Effector CD4-positive, alpha-beta T cell (primary cell): ENCODE measurements at places on chromosomes 13 and 19.
A peak's percentile ranks its signal among the peaks of the same experiment; 100 is the strongest.

- DNase-seq, result no peak
Observed at GRCh38 chr13:55576389-55576788, 1564.3 kb upstream of the PRR20A start.

DNA sequence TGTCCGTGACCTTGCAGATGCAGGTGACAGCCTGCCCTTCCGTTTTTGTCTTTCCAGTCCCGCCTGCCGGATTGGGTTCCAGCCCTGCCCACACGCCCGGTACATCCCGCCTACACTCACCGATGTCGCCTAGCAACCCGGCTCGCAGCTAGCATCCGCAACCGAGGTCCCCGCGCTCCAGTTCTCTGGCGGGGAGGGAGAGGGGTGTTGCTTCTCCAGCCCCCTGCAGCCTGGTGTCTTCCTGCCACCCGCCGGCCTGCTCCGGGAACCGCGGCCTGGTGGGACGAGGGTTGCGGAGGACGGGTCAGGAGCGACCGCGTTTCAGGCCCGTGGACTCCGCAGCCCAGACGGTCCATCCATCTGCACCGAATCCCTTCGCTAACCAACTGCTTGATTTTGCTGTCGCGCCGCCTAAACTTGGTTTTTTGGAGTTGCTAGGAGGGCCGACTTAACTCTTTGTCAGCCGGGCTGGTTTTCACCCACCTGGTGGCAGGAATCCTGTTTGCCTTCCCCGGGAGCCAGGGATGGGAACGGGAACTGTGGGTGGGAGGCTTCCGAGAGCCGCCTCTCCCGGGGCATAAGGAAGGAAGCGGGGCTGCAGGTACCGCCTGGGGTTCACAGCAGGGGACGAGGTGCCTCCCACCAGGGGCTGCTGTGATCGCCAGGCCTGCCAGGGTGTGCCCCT lies 15.4 kb upstream of the MATK start:
- peak; percentile 37 for DNase-seq

- DNase-seq, result no peak
Observed at GRCh38 chr13:112859128-112859816, 109.7 kb upstream of the MCF2L start.

DNA sequence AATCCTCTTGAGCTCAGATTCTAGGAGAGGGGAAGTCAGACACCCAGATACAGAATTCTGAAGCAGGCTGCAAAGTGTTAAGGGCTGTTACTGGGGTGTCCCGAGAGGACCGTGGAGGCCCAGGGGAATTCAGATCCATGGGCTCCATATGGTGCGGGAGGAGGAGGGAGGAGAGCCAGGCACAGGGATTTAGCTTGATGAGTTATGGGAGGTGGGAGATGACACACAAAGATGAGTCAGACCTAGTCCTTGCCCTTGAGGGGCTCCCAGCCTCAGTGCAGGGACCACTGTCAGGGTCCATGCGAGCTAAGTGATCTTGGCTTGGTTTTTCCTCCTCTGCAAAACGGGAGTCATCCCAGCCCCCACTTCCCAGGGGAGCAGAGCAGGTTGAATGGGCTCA lies 14.4 kb upstream of the GIPR start:
- no peak for DNase-seq

GRCh38 chr13:106354961-106355360 lies 180.5 kb downstream of the EFNB2 start:
- no peak for DNase-seq

DNA sequence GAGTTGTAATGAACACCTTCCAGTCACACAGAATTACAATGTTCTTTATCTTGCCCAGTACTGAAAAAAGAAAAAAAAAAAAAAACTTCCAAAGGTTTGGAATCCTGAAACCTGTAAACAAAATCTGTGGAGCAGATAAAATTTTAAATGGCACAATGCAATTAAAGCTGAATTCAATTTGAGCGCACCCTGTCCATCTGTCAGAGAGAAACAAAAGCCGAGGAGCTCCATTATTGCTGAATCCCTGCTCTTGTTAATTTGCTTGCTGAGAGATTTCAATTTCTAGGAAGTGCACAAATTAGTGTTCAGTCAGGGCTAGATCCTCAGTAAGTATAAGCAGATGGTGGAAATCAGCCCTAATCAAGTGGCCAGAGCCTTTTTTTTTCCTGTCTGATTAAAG lies 65.2 kb downstream of the DACH1 start:
- DNase-seq, result no peak

DNA sequence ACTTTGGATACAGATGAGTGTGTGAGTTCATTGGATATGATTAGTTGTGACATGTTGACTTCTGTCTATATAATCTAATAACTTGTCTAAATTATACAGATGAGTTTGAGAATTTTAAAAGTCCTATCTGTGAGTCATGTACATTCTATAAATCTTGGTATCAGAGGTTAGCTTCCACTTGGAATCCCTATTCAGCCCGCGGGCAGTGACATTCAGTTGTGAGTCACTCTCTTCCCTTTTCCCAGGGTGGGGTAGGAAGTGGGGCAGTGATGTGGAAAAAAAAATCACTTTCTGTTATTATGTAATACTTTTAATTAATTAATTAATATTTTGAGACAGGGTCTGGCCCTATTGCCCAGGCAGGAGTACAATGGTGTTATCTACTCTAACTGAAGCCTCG lies 33.0 kb upstream of the ZNF808 start:
- no peak for DNase-seq

DNA sequence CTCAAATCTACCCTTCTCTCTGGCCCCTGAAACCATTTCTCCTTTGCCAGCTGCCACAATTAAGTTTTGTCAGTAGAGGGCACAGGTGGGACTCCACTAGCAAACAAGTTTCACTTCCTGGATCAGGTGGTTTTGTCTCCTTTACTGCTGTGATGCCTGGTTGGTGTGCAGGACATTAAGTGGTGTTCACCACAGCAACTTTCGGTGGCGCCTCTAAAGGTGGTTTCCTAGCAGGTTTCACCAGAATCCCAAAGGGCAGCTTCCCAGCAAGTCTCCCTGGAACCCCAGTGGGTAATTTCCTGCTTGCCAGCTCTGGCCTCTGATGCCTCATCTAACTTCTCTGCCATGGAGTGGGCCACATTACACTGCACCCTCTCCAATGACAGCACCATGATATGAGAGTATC lies 16.6 kb downstream of the MED4 start:
- no peak for DNase-seq

GRCh38 chr19:8038815-8039214 lies 13.7 kb upstream of the CCL25 start:
- DNase-seq, result no peak
